Left ventricle myocardium inferior (tissue), 1 donor: ENCODE measurements at places on chromosomes 4 and X. TPM values are rescaled to one million over a fixed set of nuclear protein-coding genes. Genes with fewer than 3 reads are reported as not detected.

DNA sequence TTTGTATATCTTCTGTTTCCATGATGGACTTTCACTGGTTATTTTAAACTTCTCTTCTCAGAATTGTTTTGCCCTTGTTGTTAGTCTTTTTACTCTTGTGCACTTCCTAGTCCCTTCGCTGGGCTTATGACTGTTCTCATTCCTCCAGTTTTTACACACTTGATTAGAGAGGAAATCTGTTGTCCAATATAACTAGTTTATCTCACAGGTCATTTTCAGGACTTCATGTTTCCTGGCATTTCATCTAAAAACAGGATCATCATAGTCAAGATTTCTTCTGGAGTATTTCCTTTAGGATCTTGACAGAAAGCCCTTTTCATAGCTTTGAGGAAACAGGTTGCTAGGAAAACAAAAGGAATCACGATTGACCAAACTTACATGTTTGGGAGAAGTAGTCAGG is 3.0 kb downstream of the FNIP2 start:
- no peak for DNase-seq

DNA sequence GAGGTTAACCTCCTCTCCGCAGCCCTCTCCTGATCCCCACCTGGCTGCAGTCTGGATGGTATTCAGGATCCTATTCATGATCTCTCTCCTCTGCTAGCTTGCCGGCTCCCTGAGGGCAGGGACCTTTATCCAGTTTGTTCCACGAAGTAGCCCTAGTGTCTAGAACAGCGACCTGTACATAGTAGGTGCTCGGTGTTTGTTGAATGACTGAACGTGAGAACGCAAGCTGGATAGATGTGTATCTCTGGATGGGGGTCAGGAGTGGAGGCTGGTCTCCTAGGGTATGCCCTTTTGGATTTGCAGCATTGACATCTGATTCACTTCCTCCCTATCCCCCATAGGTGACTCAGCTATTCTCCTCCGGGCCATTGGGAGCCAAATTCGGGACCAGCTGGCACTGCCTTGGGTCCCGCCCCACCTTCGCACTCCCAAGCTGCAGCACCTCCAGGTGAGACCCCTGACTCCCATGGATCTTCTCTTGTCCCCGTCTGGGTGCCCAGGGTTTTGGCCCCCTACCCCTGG is 7.3 kb downstream of the CCDC22 start:
- no peak for DNase-seq

Gene PDE6B
- total RNA-seq, result 2.7 TPM

Gene PRIMPOL
- total RNA-seq, result 10.6 TPM

- DNase-seq, result no peak
Observed at GRCh38 chrX:5490786-5491563, 737.7 kb downstream of the NLGN4X start.

- no peak for DNase-seq
Observed at GRCh38 chr4:89029591-89029990, 27.4 kb downstream of the FAM13A start.
